ENCODE measurements at places on chromosomes 7 and 10.

DNA sequence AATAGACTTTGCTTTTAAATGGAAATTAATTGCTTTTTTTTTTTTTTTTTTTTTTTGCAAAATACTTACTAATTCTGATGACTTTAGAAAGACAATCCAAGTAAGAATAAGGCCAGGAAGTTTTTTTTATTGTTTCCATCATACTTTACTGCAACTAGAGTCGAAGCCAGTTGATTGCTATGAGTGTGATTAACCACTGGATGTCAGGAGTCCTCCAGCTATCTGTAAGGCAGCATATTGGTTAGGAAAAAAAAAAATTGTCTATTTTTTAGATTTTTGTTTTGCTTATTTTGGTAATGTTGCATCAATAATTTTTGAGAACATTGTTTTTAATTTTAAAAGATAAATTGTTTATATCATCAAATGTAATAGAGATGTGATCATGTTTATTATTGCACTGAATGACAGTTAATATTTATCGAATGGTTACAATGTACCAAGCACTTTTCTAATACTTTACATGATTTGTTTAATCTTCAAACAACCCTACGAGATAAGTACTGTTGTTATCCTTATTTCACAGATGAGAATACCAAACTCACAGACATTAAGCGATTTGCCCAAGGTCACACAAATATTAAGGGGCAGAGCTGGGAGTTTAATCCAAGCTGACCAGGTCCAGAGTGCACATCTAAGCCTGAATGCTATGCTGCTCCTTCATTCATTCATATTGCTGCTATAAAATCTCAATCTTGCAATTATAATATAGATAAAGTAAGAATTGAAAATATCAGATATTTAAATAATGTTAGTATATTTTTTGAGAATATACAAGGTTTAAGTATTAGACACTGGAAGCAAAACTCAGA lies 19.9 kb upstream of the LMOD2 start:
- DNase-seq, result peak; percentile 43

DNA sequence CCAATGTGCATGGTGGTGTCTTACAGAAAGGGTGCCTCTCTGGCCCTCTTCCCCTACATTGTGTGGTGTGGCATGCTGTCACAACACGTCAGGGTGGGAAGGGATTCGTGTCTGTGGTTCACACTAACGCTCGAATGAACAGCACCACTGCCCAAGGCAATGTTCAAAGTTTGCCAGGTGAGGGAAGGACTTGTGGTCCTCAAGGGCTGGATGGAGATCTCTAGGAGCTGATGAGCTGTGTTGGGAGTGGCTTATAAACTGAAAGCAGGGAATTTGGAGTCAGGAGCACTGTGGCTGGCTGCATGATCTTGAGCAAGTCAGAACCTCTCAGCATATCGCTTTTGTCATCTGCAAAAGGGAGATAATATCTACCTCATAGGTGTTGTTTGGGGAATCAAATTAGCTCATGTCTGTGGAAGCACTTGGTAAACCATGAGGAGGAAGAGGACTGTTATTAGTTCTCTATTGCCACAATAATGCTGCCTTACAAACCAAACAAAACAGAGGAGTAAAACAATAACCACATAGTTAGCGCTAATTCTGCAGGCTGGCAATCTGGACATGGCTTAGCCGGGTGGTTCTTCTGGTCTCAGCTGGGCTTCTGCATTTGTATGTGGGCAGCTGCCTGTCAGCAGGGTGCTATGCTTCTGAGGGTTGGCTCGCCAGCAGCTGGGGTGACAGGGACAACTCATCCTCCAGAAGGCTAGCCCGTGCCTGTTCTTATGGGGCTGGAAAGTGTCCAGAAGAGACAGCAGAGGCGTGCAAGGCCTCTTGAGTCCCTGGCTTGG lies 22.9 kb upstream of the C10orf105 start:
- DNase-seq, result peak; percentile 24

GRCh38 chr7:57388761-57389160 lies 61.2 kb upstream of the ZNF716 start:
- DNase-seq, result no peak

DNA sequence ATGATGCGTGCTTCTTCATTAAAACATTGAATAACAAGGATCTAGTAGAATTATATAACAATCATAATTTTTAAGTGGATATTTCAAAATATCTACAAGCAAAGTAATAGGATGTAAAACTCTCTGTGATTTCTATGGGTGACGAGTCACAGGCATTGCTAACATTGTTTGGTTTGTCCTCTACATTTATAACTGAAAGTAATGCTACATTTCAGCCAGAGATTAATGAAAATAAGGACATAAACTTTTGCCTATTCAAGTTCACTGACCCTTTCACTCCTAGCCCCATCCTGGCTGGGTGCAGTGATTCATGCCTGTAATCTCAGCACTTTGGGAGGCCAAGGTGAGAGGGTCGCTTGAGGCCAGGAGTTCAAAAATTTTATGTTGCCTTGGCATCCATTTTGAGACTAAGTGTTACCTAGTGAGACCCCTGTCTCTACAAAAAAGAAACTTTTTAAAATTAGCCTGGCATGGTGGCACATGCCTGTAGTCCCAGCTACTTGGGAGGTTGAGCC lies 38.4 kb upstream of the HSPA12A start:
- DNase-seq, result no peak

DNA sequence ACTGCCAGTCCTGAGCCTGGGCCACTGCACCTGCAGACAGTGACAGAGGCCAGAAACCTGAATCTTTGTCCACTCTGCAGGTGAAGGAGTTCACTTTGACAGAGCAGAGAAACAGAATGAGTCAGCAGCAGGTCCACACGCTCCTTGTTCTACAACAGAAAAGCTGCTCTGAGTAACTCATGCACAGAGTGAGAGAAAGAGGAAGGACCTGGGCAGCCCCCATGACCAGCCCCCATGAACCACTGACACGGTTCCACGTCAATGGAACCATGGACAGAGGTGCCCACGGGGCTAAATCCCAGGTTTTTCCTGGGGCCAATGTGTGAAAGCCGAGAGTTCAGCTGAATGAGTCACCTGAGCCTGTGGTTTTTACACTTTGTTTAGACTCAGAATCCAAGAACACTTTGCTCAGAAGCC lies 40.8 kb upstream of the CTBP2 start:
- no peak for DNase-seq

GRCh38 chr7:25286756-25287155 lies 58.5 kb upstream of the NPVF start:
- DNase-seq, result no peak

- DNase-seq, result no peak
These were observed 274.0 kb upstream of the GLI3 start for GRCh38 chr7:42511027-42511426.

DNA sequence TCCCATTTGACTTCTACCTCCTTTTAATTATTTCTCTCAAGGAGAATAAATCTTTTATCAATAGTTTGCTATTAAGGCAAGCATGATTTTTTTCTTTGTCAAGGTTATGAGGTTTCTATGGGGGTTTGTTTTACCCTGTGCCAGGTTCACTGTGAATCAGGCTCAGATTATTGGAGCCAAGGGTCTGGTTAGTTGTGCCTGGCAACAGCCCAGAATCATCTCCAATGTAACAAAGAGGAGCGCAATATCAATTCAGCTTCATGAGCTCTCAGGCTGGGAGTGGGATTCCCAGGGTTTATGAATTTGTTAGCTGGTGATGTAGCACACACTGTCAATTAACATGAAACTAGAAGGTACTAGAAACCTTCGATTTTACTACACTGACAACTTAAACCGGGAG lies 73.2 kb downstream of the AASS start:
- DNase-seq, result no peak

- DNase-seq, result no peak
These were observed 102.5 kb upstream of the CCDC6 start for GRCh38 chr10:60008816-60009215.

All from NCI-H146 (cell line).